ENCODE measurements at places on chromosomes 11 and 22.
A peak's percentile ranks its signal among the peaks of the same experiment; 100 is the strongest.

DNA sequence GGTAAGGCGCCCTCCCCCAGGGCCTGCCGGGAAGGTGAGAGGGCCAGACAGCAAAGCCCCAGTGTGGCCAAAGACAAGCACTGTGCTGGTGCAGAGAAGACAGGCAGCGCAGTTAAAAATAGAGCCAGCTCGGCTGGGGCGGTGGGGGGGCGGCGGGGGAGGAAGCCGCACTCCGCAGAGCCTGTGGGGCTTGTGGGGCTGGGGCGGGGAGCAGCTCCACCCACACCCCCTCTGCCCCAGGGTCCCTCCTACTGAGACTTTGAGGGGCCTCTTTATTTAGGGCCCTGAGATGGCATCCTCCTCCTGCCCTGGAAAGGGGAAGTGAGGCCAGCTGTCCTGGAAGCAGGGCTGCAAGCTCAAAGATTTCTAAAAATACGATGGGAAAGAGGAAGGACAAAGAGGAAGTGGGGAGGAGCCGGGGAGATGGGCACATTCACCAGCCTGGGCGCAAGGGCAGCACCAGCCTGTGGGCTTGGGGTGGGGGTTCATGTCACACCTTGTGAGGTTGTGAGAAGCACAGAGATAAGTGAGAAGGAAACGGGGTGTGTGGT is 2.6 kb downstream of the CYTH4 start:
- DNase-seq = peak; percentile 64

GRCh38 chr11:59206635-59207034 is 6.1 kb downstream of the MPEG1 start:
- no peak for DNase-seq

GRCh38 chr11:128581561-128582272 is 5.6 kb downstream of the ETS1 start:
- DNase-seq = no peak

DNA sequence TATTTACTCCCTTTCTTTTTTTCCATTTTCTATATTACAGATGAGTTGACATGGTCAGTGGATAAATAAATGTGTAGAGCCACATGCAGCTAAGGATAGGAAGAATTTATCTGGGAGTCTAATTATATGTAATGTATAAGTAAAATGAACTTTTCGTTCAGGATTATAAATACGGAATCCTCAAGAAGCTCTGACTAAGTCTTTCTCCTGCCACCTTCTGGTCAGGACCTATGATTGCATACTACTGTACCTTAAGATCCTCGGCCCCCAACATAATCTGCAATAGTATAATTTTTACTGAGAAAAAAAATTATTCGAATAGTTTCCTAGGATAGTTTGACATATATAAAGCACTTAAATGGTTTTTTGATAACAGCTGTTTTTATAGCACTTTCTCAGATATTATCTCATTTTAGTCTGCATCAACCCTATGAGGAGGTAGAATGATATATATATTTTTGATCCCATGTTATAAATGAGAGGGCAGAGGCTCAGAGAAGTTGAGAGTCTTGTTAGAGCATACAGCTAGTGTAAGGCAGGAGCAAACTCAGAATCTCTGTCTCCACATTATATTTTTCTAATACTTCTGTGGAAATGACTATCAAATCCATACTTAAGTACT is 36.1 kb downstream of the CCDC90B start:
- DNase-seq = no peak

DNA sequence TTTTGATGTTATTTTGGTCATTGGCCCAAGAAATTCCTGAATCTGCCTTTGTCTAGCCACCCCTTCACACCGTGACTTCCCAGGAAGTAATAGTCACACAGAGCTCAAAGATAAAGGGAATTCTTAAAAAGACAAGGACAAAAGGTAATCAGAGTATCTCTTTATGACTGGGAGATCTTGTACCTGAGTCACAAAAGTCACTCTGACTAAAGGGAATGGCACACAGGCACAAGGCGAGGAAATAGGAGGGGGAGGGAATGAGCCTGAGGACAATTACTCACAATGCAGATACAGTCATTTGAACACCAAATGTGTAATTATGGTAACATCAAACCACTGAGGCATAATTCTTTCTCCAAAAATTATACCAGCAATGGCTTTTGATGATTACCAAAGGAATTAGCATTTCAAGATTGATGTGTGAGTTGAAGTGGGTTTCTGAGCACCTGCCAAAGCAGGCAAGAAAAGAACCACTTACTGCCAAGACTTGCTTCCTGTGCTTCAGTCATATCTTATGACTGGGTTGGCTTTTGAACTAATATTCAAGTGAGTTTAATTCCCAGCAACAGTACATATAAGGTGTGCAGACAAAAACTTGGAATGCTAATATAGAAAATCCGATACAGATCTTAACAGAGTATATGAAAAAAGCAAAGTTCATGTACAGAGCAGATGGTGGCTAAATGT is 856.4 kb downstream of the LRRC4C start:
- no peak for DNase-seq

- no peak for DNase-seq
Observed at GRCh38 chr11:125494031-125494360, 2.1 kb downstream of the FEZ1 start.

DNA sequence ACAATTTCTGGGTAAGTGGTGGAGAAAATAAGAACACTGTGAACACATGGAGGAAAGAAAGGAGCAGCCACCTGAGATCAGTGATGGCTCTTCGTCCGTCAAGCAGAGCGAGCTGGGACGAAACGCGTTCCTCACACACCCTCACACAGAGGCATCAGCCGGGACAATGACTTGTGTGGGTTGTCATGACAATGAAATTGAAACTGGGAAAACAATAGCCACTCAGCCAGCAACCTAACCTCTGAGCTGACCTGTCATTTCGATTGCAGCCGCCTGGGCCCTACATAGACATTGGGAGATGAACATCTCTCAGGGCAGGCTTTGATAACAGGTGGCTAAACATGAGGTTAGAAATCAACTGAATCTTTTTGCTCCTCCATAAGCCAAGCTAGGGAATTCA is 51.3 kb downstream of the TRIM29 start:
- no peak for DNase-seq

- peak; percentile 86 for DNase-seq
Observed at GRCh38 chr11:73787643-73788558, at the start of gene MRPL48. MRPL48 (plus strand) TSS chr11:73787874; CDS start chr11:73787972, 98 bp downstream.

DNA sequence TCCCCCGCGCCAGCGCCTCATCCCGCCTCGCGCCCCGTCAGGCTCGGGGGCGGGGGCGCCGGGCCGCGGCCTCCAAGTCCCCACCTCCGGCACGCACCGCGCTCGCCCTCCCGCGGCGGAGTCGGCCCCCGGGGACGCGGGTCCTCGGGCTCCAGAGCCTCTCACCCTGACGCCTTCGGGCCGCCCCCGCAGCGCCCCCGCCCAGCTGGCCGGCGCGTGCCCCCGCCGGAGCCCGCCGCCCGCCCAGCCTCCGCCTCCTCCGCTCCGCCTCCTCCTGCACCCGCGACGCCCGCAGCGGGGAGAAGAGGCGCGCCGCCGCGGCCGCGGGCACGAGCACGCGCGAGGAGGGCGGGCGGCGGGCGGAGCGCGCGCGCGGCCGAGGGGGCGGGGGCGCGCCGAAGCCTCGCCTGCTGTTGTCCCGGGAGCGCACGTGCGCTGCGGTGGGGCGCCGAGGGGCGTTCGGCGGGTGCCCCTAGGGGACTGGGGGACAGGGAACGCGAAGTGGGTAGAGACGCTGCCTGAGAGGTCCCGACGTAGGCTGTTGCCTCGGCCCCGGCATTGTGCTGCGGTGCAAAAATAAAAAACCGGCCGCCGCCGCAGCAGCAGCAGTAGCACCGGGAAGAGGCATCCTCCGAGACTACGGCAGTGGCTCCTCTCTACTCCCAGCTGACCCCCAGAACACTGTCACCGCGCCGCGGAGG is 87.4 kb upstream of the ARHGAP32 start:
- DNase-seq = peak; percentile 74

DNA sequence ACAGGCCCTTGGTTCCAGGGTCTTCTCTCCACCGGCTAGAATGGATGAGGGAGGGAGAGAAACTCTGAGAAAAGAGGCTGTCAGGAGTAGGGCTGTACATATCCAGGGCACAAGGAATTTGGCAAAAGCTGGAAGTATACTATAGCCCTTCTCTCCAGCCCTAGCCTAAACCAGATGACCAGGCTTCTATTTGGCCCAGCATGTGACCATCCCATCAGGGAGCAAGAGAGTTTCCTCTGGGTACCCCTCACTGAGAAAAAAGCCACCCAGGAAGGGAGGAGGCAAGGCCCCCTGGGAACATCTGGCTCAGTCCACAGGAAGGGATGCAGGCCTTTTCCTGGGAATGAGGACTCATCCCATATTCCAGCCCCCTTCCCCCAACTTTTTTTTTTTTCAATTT is 8.3 kb downstream of the CD44 start:
- DNase-seq = no peak

DNA sequence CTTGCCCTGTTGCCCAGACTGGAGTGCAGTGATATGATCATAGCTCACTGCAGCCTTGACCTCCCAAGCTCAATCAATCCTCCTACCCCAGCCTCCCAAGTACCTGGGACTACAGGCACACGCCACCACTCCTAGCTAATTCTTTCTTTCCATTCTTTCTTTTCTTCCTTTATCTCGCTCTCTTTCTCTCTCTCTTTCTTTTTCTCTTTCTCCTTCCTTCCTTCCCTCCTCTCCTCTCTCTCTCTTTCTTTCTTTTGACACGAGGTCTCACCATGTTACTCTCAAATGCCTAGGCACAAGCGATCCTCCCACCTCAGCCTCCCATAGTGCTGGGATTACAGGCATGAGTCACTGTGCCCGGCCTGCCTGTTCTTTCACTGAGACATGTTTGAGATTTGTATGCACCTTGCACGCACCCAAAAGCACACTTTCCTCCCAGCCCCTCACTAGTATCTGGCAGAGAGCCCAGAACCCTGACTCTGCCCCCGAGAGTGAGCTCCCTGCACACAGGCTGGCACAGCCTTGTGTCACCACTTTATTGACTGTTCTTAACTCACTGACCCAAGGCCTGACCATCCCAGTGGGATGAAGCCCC is 56.8 kb downstream of the CD6 start:
- peak; percentile 66 for DNase-seq

DNA sequence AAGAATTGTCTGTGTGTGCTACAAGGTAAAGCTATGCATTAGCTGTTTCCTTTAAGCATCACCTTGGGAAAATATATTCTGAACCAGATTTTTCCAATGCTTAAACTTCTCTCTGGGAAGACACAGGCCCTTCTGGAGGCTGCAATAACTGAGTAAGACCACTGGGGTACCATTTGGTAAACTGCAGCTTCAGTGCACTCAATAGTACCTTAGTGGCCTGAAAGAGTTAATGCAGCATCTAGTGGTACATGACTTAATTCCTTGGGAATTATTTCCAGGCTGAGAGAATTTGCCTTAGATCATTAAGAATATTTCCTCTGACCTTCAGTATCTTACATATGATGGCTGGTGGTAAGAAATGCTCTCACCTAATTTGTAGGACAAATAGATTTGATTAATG is 727.4 kb downstream of the DLG2 start:
- no peak for DNase-seq

GRCh38 chr11:113377681-113378412 is 9.7 kb upstream of the ANKK1 start:
- no peak for DNase-seq

GRCh38 chr11:63816166-63816565 is 2.9 kb downstream of the SPINDOC start:
- no peak for DNase-seq

GRCh38 chr22:39122772-39123470 is 25.9 kb downstream of the APOBEC3H start:
- DNase-seq = no peak

- no peak for DNase-seq
Observed at GRCh38 chr22:20652582-20652981, 121.3 kb upstream of the SERPIND1 start.

DNA sequence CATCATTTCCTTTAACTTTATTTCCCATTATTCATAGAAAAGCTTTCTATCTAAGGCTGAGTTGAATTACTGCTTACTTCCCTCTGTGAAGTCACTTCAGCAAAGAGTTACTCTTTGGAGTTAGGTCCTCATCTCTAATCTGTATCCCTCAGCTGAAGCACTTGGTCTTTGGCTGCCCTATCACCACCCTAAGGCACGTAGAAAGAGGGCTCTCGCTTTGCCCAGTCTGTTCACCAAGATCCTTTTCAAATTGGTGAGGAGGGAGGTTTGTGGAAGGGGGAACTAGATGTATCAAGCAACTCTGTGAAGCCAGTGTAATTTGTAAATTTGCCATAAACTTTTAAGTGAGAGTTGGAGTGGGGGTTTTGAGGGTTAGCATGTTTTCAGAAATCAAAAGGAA is 43.4 kb downstream of the PAX6 start:
- no peak for DNase-seq

- DNase-seq = no peak
Observed at GRCh38 chr11:93464927-93465540, 78.2 kb downstream of the SMCO4 start.

DNA sequence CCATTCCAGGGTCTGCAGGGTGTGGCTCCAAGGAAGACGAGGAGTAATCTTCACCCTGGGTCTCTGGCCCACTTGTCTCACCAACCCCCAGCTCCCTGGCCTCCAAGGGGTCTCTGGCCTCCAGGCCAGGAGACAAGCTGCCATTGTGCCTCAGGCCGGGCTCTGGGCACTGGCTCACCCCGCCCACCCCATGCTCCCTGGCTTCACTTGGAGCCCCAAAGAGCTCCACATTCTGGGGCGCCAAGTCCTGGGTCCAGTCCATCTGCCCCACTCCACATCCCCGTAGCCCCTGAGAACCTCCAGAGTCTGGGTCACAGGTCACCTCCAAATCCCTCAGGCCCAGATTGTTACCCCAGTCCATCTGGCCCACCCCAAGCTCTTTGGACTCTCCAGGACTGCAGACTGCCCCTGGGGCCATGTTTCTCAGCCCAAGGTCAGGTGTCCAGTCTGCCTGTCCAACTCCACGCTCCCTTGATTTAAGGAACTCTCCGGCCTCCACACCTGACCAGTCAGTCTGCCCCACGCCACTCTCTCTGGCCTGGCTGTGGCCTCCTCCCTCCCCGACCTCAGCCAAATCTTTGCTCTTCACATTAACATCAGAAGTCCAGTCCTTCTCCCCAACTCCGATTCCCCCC is 16.2 kb downstream of the TNKS1BP1 start:
- DNase-seq = no peak

- no peak for DNase-seq
Observed at GRCh38 chr22:50563413-50564160, 868 bp upstream of the SYCE3 start.

DNA sequence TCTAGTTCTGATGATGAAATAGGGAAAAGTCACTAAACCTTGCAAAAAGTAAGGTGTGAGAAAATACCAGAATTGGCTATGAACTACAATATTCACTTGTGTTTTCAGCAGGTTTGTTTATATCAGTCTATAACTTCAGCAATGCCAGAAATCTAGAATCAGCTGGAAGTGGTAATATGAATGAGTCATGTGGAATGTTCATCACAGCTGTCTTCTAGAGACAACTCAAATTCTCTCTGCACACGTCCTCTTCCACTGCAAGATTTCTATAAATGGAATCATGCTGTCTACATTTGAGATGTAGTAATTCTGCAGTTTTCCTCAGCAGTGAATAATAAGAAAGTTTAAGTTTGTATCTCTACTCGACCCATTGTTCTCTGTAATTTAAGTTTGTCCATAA is 89.9 kb downstream of the OR4A15 start:
- DNase-seq = no peak

DNA sequence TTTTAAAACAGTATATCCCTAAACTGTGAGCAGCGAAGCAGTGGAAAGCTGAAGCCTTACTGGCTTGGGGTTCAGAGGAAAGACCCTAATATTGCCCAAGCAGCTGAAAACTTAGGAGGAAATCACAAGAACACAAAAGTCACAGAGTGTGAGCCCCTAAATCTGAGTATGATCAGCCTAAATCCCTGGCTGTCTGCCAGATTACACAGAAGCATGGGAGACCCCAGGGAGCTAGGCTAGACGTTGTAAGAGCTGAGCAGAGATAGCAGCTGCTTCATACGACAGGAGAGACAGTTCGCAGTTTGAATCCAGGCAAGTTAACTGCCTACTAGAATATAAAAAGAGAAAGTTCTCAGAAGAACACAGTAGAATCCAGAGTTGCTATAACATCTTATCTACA is 81.2 kb downstream of the PACS1 start:
- no peak for DNase-seq
